ENCODE measurements at places on chromosomes 1 and 21.

DNA sequence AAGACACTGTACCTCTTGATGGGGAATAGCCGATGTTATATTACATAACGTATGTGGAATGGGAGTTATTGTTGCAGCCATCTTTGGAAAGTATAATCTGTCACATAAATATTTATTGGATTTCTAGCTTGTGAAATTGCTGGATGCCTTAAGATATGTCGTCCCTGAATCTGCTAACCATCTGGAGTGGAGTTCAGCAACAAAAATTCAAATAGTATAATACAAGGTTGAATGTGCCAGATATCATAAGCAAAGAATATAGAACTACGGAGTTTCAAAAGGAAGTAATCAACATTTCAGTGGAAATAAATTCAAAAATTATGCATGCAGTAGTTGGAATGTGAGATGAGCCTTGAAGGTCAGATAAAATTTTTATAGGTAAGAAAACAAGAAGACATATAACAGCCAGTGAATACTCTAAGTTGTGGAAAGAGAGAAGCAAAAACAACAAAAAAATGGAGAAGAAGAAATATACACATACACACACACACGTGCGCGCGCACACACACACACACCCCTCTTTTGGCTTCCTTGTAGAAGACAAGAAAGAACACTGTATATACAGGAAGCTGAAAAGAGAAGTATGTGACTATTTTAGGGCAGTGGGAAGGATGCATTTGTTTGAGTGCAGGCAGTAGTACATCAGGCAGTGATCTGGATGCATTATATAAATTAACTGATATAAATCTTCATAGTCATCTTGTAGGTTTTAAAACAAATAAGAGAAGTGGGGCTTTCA, 516.7 kb downstream of the KCNT2 start:
- no peak for DNase-seq

DNA sequence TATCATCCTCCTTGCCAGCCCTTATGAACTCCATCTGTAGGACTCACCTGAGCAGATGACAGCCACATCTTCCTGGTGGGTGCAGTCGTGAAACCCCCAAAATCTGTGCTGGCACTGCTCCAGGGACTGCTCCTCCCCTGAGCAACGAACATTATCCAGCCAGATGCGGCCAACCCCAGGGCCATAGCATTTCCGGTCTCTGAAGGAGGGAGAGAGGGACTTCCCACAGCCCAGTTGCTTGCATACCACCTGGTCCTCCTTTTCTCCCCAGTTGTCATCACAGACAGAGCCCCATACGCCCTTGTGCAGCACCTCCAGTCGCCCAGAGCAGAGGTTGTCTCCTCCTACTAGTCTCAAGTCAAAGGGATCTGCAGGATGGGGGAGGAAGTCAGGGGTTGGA, 8.5 kb downstream of the CD5L start:
- no peak for DNase-seq

- DNase-seq = no peak
Observed at GRCh38 chr1:6121021-6121421, 59.1 kb downstream of the CHD5 start.

DNA sequence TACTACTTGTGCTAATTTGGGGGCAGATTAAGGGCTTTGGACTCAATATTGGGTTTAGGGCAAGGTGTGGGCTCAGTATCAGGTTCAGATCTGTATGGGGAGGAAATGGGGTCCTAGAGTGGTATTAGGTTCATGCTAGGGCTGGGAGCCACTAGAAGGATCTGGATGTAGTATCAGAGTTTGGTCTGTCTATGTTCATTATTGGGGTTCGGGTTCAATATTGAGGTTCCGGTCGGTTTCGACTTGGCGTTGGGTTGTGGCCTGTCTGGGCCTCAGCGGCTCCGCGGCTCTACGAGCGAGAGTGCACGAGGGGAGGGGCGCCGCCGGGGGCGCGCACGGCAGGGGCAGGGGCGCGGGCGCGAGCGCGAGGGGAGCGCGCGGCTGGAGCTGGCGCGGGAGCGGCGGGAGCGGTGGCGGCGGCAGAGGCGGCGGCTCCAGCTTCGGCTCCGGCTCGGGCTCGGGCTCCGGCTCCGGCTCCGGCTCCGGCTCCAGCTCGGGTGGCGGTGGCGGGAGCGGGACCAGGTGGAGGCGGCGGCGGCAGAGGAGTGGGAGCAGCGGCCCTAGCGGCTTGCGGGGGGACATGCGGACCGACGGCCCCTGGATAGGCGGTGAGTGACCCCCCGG, at the start of gene PTPRF:
TSS of gene PTPRF (plus strand) at position 401 of the 624 bp plus-strand sequence. CDS start 14,193 bp downstream, outside the sequence.
- no peak for DNase-seq

DNA sequence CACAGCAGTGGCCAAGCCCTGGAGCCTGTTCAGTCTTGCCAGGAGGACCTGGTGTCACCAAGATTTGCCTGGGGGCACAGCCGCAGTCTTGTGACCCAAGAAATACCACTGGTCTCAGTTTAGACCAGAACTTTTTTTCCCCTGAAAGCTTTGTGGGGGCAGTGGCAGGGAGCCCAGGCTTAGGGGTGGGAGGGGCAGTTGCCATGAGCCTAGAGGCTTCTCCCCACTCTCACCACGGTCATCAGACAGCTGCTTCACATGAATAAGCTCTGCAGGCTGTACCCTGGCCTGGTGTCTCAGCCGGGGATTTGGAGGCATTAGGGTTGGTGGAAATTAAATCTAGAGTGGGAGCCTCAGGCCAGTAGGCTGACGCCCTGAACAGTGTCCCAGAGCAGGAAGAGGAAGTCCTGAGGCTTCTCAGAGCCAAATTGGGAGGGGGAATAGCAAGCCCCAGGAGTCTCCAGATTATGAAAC, 73.7 kb downstream of the SLC16A1 start:
- no peak for DNase-seq

GRCh38 chr1:94284476-94284875, 47.1 kb upstream of the ARHGAP29 start:
- DNase-seq = no peak

DNA sequence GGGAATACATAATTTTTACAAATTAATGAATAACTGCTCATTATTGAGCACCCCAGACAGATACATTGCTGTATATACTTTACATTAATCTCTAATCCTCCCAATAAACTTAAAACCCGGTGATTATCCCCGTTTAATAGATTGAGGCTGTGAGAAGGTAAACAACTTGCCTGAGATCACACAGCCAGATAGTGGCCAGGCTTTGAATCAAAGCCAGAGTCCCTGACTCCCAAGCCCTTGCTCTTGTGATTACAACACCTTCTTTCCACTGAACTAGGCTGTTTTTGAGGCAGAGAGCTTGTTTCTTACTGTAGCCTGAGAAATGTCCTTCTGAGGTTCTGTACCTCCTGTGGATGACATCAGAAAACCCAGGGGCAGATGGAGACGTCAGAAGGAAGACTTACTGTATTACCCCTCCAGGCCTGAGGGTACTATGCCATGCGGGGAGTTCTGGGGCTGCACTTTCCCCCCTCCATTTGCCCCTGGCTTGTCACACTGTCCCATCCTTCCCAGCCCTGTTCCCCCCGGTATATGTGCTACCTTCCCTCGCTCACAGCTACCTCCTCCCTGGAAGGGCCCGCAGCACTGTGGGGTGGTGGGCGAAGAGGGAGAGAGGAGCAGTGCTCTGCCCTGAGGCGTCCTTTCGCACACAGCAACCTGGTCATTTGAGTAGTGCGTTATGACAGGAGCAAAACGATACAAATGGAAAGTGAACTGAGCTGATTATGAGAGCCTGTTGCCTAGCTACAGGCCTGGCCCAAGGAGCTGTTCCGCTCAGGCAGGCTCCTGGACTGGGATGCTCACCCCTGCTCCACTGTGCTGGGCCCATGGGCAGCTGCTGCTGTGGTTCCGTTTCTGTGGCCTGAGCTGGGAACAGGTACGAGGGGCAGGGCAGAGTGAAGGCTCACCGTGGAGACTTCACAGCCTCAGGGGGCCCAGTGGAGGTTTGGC, 4.6 kb downstream of the KCNC4 start:
- no peak for DNase-seq

DNA sequence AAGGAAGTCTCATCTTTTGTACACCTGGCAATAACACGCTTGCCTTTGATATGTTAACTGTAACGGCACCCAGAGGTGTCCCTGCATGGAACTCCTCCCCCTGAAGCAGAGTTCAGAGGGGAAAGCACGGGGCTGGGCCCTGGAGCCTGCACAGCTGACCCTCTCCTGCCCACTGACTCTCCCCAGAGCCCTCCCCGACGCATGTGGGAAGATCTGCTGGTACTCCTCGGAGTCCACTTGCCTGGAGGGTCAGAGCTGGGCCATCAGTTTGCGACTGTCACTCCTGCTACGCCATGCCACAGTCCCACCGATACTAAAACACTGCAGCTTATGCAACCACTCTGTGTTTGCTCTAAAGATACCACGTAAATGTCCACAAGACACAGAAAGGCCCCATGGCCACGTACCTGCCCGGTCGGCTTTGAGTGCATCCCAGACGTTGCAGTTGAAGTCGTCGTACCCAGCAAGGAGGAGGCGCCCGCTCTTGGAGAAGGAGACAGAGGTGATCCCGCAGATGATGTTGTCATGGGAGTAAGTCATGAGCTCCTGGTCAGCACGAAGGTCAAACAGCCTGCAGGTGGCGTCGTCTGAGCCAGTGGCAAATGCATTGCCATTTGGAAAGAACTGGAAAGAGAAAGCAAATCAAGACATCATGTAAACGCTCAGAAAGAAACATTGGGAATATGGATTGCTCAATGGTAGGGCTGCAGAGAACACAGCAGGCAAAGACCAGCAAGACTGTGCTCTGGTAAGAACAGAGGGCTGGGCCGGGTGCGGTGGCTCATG, 10.6 kb upstream of the NADK start:
- DNase-seq = no peak

DNA sequence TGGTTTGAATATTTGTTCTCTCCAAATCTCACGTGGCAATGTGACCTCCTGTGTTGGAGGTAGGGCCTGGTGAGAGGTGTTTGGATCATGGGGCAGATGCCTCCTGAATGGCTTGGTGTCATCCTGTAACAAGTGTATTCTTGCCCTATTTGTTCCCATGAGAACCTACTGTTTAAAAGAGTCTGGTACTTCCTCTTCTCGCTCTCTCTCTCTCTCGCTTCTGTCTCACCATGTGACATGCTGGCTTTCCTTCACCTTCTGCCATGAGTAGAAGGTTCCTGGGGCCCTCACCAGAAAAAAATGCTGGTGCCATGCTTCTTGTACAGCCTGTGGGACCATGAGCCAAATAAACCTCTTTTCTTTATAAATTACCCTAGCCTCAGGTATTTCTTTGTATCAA, 8.4 kb upstream of the PAXBP1 start:
- no peak for DNase-seq

DNA sequence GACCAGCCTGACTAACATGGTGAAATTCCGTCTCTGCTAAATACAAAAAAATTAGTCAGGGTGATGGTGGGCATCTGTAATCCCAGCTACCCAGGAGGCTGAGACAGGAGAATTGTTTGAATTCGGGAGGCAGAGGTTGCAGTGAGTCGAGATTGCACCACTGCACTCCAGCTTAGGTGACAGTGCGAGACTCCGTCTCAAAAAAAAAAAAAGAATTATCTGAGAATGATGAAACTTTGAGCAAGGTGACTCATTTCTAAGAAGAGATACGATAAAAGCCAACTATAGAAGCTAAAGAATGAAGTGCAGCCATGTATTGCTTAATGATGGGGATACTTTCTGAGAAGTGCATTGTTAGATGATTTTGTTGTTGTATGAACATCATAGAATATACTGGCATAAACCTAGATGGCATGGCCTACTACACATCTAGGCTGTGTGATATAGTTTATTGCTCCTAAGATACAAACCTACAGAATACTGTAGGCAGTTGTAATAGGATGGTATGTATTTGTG, 64.7 kb downstream of the SNRPE start:
- no peak for DNase-seq

GRCh38 chr1:111620441-111620971, 917 bp downstream of the RAP1A start:
- DNase-seq = no peak

- no peak for DNase-seq
Observed at GRCh38 chr1:154430903-154431302, 25.8 kb downstream of the IL6R start.

DNA sequence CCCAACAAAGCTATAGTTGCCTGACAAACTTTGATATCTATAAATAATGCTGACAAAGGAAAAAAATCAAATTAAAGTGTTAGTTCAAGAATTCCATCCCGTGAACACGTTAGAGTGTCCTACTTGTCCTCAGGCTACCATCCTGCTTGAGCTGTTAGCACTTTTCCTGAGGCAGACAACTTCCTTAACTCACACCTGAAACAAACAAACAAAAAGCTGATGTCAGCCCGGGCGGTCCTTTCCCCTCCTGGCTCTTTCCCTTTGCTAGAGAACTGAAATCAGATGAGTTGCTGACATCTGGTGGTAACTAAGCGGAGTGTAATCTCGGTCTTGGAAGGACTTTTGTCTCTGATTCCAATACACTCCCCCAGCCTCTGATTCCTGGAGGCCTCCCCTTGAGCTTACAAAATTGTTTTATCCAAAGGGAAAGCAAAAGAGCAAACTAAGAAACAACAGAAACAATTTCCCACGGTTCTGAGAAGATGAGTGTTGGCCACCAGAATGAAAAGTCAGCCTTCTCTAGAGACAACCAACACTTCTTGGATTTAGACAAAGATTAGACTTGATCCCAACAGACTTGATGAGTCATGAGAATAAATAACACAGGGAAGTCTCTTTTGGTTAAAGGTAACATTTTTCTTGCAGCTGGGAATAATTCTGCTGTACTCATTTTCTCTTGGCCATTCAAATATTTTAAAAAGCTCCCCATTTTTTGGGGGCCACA, 135.4 kb downstream of the PROX1 start:
- no peak for DNase-seq

DNA sequence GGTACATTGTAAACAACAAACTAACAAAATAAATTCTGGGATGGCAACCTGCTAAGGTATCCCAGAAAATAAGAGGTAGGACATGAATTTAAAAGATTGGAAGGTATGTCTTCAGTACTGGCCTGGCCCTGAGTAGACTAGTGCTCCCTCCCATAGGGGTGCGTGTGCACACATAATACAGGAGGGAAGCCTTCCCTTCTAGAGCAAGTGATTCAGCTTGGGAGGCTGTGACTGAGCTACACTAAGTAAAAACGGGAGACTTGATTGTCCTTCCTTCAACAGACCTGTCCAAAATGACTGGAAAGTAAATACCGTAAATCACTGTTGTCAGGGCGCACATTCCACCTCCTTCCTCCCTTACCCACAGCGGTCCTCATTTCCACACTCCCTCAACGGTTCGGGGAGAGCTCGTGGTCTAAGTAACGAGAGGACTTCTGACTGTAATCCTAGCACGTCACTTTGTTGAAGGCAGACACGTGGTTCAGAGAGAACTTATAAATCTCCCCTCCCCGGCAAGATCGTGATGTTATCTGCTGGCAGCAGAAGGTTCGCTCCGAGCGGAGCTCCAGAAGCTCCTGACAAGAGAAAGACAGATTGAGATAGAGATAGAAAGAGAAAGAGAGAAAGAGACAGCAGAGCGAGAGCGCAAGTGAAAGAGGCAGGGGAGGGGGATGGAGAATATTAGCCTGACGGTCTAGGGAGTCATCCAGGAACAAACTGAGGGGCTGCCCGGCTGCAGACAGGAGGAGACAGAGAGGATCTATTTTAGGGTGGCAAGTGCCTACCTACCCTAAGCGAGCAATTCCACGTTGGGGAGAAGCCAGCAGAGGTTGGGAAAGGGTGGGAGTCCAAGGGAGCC, at the start of gene TGFB2:
TSS of gene TGFB2 (plus strand) at position 523 of the 859 bp plus-strand sequence. CDS start 1,366 bp downstream, outside the sequence.
- no peak for DNase-seq

GRCh38 chr1:243597383-243597782, 252.7 kb downstream of the AKT3 start:
- no peak for DNase-seq
